ENCODE measurements at places on chromosomes 12 and 14.
A peak's percentile ranks its signal among the peaks of the same experiment; 100 is the strongest.

DNA sequence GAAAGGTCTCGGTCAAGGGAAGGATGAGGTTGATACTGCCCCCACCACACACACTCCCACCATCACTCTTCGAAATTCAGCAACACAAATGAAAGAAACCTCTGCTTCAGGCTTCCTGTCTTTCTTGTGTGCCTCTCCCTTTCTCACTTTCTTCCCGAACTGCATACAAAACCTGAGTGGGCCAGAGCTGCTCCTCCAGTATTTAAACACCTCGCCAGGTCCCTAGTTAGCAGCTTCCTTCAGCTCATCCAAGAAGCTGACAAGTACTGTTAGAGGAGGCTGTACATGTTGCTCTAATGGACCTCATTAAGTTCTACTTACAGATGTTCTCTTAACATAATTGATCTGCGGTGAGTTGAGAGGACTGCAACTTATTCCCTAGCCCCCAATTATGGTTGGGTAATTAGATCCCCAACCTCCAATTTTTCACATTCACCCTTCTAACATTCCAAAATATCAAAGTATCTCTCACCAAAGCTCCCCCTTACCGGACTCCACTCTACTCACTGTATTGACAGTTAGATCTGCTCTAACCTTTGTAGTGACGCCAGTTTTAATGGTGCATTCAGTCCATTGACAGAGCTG, 4.1 kb upstream of the LMO3 start:
- peak; percentile 1 for DNase-seq

DNA sequence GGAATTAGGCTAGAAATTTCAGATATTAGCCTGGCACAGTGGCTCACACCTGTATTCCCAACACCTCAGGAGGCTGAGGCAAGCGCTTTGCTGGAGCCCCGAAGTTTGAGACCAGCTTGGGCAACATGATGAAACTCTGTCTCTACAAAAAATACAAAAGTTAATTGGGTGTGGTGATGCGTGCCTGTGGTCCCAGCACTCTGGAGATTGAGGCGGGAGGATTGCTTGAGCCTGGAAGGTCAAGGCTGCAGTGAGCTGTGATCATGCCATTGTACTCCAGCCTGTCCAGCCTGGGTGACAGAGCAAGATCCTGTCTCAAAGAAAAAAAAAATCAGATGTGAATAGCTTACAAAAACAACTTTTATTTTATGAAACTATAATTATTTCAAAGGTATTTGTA, 15.1 kb downstream of the FRMD6 start:
- DNase-seq: no peak

- DNase-seq: no peak
Observed at GRCh38 chr14:84064316-84065125, 1465.4 kb upstream of the FLRT2 start.

- DNase-seq: no peak
Observed at GRCh38 chr14:53536446-53536845, 383.3 kb upstream of the DDHD1 start.
